ENCODE measurements at places on chromosomes 13 and 19.

DNA sequence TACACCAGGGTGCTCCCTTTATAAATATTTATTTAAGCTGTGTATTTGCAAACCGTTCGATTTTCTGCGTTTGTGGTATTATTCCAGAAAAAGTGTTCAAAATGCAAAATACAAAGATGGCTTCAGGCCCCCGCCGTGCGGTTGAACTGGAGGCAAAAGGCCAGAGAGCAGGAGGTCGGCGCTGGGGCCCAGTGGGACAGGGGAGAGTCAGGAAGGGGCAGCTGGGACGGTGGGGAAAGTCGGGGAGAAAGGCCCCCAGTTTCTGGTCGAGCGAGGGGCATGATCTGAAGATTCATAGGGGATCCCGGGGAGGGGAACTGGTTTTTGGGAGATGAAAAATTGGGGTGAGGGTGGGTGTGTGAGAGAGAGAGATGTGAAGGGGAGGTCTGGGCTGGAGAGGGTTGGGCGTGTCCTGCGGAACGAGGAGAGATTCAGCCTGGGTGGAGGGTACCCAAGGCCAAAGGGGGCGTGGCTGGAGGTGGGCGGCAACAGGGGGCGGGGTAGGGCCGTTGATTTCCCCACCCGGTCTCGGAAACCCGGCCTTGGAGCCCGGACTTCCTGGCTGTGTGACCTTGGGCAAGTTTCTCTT, 678 bp downstream of the ISOC2 start:
- DNase-seq: peak; percentile 35

DNA sequence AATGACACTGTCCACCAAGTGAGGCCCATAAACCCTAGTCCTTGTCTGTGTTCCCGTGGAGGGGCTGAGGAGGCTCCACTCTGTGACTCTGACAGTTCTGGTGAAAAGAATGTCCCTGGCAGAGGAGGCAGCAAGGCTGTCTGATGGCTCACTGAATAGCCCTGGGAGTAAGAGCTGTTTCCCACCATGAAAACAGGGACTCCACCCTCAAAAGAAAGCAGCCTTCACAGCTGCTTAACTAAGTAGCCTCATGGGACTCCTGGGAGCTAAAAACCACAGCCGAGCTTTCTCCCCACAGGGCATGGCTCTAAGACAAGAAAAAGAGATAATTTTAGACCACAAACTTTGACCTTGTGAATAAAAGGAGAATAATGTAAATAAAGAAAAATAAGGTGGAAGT, 135.1 kb upstream of the FRY start:
- DNase-seq: no peak

- DNase-seq: no peak
These were observed 43.5 kb downstream of the ATP8A2 start for GRCh38 chr13:25415241-25415640.

- no peak for DNase-seq
These were observed 459.3 kb upstream of the SLC10A2 start for GRCh38 chr13:103525530-103525929.

- no peak for DNase-seq
These were observed 5.5 kb downstream of the TPRX1 start for GRCh38 chr19:47798904-47799266.

DNA sequence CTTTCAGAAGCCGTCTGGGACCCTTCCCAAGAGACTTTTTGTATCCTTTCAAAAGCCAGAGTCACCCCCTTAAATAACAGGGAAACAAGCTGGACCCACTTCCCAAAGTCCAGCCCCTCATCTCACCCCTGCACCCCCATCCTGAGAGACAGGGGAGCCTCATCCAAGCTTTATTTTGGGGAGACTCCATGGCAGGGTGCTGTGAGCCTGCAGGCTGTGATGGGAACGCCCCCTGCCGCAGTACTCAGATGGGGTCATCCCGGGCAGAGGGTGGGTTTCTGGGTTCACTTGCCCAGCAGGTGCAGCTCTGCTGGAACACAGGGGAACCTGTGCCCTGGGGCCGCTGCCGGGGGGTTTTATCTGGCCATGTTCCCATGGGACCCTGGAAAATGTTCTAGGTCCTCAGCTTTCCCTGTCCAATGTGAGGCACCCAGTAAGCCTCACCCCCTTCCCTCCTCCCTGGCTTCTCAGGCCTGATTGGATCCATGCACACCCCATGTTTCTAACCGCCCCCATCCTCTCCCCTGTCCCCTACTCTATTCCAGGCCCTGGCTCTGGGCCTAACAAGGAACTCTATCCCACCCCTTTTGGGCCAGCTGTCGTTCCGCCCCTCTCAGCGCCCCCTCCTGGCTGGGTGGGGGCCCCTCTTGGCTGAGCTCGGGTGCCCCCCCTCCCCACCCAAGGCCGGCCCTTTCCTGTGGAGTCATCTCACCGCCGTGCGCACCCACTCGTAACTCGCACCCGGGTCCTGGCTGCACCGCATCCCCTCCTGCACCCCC, 1.0 kb downstream of the HIF3A start:
- DNase-seq: no peak

GRCh38 chr19:8036434-8037099, 16.0 kb upstream of the CCL25 start:
- DNase-seq: no peak

- no peak for DNase-seq
These were observed 38.7 kb downstream of the SKA3 start for GRCh38 chr13:21137696-21138095.

GRCh38 chr19:29806098-29806866, 5.5 kb upstream of the CCNE1 start:
- DNase-seq: no peak
